ENCODE measurements at places on chromosomes 6 and 20.

DNA sequence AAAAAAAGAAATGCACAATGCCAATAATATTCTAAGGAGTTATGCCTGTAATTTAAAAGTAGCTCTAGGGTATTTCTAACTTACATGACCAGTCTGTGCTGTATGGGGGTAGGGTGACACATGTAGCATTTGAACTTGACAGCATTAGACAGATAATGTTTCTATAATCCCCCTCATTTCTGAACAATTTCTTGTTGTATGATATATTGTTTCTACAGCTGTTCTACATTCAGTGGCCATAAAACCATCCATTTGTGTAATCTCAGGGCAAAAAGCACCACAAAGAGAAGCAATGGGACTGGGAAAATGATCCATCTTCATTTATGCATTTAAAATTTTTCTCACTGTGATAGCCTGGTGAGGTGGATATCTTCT is 767.8 kb downstream of the TFAP2A start:
- no peak for DNase-seq

- no peak for DNase-seq
These were observed 73.6 kb upstream of the ADTRP start for GRCh38 chr6:11852061-11852651.

DNA sequence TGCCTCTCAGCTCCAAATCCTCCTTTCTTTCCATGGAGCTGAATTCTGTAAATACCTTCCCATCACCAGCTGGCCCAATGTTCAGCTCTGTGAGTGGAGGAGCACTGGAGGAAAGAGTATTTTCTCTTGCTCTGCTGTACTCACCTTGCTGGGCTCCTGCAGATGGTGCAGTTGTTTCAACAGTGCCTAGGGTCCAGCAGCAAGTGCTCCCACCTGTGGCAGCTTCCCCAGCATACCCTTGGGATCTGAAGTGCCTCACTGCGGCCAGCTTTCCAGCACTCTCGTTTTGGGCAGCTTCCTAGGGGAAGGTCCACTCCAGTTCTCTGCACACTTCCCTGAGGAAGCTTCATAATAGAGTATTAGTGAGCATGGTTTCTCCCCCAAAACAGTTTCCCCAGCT is 170.9 kb downstream of the ARHGAP18 start:
- DNase-seq, result no peak

GRCh38 chr6:79782792-79783580 is 151.9 kb downstream of the SH3BGRL2 start:
- DNase-seq, result no peak

- peak; percentile 47 for DNase-seq
These were observed 82.6 kb upstream of the BMP5 start for GRCh38 chr6:55957961-55958422.

- peak; percentile 71 for DNase-seq
These were observed 90.4 kb downstream of the CARMIL1 start for GRCh38 chr6:25369433-25370177.

GRCh38 chr20:19765913-19766312 is 7.9 kb downstream of the RIN2 start:
- DNase-seq, result no peak

DNA sequence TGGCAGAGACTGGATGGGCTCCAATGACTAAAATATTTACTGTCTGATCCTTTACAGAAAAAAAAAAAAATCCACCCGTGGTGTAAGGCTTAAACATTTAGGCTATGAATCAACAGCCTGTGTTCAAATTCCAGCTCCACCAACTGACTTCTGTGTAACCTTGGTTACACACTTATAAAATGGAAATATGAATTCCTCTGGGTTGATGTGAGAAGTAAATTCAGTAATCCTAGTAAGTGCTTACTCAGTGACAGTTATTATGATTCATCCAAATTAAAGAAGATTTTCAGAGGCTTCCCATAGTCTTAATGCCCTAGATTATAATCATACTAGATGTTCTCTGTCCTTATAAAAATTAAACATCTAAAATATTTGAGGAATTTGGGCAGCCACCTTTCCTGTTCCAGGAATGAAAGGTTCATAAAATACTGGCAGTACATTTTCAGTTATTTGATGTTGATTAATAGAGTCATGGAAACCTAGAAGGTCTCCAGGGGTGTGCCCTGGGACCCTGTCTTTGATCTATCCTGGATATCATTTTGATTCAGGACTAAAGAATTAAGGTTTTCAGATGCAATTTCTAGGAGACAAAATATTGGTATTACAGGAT is 180.3 kb upstream of the ZNF217 start:
- DNase-seq, result peak; percentile 99

GRCh38 chr6:130132286-130132701 is 90.5 kb downstream of the SAMD3 start:
- DNase-seq, result no peak

DNA sequence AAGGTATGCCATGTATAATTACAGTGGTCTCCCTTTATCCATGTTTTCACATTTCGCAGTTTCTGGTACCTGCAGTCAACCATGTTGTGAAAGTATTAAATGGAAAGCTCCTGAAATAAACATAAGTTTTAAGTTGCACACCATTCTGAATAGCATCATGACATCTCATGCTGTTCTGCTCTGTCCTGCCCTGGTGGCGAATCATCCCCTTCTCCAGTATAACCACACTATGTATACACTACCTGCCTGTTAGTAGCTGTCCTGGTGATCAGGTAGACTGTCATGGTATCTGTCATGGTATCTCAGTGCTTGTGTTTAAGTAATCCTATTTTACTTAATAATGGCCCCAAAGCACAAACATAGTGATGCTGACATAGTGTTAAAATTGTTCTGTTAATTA is 97.1 kb downstream of the ZFAND3 start:
- no peak for DNase-seq

GRCh38 chr20:10761232-10761631 is 87.4 kb upstream of the JAG1 start:
- DNase-seq, result no peak

DNA sequence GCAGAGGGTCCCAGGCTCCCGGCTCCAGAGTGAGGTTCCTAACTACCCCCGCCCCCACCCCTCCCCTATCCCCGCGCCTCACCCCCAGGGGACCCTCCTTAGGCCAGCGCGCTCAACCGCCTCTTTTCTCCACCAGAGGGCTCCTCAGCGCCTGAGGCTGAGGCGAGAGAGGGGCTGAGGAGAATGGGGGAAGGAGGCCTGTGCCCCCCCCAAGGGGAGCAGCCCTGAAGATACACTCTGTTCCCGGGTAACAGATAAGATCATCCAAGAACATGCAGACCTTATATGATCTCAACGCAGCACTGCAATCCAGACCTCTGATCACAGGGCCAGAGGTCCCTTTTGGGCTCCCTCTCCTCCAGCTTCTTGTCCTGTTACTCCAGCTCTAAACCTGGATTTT is 43.3 kb upstream of the MRPS10 start:
- no peak for DNase-seq

GRCh38 chr6:116451916-116452315 is 9.3 kb upstream of the CALHM6 start:
- no peak for DNase-seq

DNA sequence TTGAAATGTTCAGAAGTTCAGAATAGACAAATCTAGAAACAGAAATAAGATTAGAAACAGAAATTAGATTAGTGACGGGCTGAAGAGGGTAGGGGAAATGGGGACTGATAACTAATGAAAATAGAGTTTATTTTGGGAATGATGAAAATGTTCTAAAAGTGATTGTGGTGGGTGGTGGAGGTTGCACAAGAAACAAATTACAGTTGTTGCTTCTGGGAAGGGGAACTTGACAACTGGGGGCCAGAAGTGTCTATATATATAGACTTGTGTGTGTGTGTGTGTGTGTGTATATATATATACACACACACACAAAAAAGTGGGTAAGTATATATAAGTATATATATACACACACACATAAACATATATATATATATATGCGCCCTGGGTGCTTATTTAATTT is 86.5 kb upstream of the RREB1 start:
- DNase-seq, result no peak

GRCh38 chr6:132805548-132805947 is 7.1 kb upstream of the SLC18B1 start:
- DNase-seq, result no peak

DNA sequence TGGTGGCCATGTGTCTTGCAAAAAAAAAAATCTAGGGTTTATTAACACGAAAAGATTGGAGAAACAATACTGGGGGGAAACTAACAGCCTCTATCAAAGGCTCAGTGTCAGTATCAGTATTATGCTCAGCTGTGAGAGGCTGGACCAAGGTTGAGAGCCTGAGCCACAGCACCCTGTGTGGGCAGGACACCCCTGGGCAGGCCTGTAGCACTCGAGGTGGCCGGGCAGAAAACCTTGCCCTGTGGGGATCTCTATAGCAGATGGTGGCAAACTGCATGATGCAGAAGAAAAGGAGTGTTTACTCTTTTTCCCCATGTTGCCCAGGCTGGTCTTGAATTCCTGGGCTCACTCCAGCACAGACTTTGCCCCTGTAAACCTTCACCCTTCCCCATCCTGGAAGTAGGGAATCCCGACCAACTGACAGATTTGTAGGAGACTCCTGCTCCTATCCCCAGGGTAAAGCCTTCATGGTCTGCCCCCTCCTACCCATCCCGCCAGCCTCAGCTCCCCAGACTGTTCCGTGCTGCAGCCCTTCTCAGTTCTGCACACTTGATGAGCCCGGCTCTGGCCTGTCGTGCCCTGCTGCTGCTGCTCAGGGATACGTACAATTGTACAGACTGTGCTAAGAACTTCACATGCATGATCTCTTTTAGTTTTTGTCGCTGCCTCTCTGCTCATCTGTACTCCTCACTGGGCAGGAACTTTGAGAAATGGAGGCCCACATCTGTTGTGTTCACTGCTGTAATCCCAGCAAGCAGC is 8.0 kb upstream of the KIFC1 start:
- DNase-seq, result no peak

- no peak for DNase-seq
These were observed 32.5 kb downstream of the POFUT1 start for GRCh38 chr20:32240205-32240604.

GRCh38 chr20:6686171-6686570 is 81.3 kb upstream of the BMP2 start:
- DNase-seq, result no peak

GRCh38 chr6:100096341-100096740 is 102.3 kb upstream of the MCHR2 start:
- DNase-seq, result no peak

GRCh38 chr6:67880939-67881705 is 754.0 kb upstream of the ADGRB3 start:
- no peak for DNase-seq

DNA sequence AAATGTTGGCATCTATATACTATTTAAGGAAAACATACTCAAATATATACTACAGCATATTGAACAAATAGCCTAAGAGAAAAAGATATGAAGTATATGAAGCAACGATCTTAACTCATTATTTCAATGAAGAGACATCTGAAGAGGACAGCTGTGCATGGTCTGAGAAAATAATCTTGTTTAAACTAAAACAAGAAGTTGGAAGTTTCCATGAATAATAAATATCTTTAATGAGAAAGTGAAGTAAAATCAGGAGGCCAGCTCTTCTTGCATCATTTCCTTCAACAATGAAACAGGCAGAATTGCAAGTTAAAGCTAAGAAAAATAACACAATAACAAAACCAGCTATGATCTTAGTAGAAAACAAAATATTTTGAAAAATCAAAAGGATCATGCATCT is 1265.4 kb upstream of the MAP3K7 start:
- no peak for DNase-seq

- no peak for DNase-seq
These were observed 8.6 kb downstream of the MAP3K5 start for GRCh38 chr6:136783495-136784270.

GRCh38 chr6:16769131-16769985 is 8.1 kb upstream of the ATXN1 start:
- DNase-seq, result peak; percentile 91

DNA sequence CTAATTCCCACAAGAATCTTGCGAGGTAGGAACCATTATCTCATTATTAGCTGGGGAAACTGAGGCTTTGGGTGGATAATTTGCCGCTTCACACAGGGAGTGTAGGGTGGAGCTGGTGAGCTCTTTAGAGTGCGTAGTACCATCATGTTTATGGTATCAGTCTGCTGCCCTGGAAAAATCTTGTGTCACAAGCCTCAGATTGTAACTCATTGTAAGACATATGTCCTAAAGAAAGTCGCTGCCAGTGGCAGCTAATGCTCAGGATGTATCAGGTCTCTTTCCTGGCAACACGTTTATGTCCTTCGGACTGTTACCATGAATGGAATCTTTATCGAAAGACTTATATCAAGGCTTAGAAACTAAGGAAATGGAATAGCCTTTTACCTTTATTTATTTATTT is 1.9 kb downstream of the ZFAND3 start:
- DNase-seq, result no peak

DNA sequence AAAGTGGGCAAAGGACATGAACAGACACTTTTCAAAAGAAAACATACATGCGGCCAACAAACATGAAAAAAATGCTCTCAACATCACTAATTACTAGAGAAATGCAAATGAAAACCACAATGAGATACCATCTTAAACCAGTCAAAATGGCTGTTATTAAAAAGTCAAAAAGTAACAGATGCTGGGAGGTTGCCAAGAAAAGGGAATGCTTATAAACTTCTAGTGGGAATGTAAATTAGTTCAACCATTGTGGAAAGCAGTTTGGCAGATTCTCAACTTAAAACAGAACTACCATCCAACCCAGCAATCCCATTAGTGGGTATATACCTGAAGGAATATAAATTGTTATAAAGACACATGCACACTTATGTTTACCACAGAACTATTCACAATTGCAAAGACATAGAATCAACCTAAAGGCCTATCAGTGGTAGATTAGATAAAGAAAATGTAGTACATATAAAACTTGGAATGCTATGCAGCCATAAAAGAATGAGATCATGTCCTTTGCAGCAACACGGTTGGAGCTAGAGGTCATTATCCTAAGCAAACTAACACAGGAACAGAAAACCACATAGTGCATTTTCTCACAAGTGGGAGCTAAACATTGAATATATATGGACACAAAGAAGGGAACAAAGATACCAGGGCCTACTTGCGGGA is 16.3 kb downstream of the CENPQ start:
- DNase-seq, result no peak
